Stimulated activated CD8-positive, alpha-beta memory T cell treated with anti-CD3 and anti-CD28 coated beads, Interleukin-15, amount 100 ng/mL, for 24 hours (primary cell): ENCODE measurements at places on chromosomes 7 and 10.

DNA sequence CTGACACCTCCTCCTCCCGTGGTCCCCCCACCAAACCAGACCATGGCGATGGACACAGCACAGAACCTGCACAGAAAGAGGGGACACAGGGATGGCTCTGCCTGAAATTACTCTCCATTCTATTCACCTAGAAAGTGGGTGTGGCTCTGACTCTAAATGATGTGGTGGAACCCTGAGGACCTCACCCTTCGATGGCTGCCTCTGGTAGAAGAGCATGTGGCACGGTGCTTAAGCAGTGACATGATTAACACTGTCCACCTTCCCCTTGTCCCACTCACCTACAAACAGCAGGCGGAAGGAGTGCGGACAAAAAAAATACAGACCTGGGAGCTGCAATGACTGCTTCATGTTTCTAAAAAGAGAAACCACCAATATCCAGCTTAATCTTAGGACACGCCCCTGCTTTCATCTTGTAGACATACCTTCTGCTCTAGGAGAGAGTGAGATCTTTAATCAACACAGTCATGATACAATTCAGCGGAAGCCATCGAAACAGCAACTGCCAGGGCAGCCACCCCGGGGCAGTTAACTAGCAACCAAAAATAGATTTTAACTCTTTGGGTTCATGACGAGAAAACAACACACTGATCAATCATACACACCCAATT lies 11.4 kb downstream of the JCAD start:
- DNase-seq = no peak

DNA sequence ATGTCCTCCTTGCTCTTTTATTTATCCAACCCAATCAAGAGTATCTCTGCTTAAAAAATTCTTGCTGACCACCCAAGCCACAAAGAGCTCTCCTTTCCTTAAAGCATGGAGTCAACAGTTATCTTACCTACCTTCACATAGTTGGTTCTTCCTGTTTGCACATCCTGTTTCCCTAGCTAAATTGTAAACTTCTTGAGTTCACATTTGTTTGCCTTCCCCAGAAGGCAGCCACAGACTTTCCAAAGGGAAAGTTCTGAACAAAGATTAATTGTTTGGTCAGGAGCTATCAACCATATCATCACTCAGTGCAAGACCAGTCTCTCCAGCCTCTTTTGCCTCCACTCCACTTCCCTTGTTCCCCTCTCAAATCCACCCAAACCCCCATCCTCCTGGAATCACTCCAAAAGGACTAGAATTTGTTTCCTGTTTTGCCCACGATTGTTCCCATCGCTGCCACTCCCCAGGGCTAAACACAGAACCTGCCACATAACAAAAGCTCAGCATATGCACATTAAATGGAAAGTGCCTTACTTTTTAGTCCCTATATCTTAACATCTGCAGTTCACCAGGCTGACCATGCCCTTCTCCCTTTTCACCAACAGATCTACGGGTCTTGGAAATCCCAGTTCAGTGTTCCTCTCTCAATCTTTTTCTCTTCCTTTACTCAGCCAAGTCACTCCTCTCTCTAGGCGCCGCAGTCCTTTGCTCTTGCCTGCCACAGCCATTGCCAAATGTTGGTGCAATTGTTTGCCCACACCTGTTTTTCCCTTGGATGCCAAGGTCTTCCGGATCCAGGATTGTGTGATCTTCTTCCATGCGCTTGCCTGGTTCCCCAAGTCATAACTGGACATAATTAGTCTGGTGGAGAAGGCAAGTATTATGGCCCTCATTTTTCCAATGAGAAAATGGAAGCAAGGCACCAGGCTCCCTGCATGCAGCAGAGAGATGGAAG lies 265.5 kb downstream of the KCNMA1 start:
- no peak for DNase-seq

DNA sequence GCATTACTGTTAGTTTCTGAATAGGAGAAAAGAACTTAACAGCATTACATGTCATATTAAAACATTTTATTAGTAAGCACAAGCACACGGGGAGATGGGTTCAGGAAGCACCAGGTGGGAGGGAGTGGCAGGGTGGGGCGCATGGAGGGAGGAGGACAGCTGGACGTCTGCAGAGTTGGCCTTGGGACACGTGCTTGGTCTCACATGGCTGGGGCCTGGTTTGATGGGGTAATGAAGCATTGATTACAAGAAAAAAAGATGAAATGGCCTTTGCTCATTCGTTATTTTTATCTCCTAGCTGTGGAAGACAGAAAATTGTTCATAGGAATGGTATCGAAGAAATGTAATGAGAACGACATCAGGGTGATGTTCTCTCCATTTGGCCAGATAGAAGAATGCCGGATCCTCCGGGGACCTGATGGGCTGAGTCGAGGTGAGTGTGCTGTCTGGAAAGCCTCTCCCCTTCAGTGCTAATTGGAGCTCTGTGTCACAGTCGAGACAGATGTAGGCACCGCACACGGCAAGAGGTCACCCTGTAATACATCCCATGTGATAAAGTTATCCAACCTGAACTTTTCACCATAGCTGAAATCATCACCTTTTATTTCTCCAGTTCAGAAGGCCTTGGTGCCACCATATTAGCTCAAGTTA lies 239.9 kb downstream of the CELF2 start:
- DNase-seq = no peak

- DNase-seq = no peak
Measured at GRCh38 chr7:132836746-132837145, 245.1 kb downstream of the CHCHD3 start.

- no peak for DNase-seq
Measured at GRCh38 chr7:51127618-51127904, 189.0 kb downstream of the COBL start.

- no peak for DNase-seq
Measured at GRCh38 chr10:7075110-7075509, 335.7 kb downstream of the SFMBT2 start.

DNA sequence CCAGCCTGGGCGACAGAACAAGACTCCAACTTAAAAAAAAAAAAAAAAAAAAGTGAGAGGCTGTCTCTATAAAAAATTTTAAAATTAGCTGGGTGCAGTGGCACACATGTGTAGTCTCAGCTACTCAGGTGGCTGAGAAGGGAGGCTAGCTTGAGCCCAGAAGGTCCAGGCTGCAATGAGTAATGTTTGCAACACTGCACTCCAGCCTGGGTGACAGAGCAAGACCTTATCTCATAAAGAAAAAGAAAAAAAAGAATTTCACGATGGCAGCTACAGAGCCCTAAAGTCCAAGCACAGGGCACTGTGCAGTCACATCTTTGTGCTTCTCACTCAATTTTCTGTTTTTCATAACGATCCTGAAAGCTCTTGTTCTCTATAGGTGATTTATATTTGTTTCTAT lies 209.5 kb upstream of the KCTD7 start:
- no peak for DNase-seq
